ENCODE measurements at places on chromosomes 16 and 17.

DNA sequence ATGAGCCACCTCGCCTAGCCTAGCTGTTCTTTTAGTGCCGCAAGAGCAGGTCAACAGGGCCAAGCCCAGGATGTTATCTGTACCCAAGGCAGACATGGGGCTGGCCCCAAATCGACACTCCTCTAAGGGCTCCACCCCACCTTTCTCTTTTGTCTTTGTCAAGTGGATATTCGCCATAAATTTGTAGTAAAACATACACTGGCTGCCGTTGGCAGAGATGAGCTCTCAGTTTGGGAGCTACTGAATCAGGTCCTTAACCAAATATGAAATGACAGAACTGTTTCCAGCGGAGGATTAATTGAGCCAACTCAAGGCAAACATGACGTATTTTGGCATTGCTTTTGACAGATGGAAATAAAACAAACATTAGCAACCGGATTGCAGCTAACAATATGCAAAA, 556.9 kb upstream of the CDH5 start:
- DNase-seq = no peak

DNA sequence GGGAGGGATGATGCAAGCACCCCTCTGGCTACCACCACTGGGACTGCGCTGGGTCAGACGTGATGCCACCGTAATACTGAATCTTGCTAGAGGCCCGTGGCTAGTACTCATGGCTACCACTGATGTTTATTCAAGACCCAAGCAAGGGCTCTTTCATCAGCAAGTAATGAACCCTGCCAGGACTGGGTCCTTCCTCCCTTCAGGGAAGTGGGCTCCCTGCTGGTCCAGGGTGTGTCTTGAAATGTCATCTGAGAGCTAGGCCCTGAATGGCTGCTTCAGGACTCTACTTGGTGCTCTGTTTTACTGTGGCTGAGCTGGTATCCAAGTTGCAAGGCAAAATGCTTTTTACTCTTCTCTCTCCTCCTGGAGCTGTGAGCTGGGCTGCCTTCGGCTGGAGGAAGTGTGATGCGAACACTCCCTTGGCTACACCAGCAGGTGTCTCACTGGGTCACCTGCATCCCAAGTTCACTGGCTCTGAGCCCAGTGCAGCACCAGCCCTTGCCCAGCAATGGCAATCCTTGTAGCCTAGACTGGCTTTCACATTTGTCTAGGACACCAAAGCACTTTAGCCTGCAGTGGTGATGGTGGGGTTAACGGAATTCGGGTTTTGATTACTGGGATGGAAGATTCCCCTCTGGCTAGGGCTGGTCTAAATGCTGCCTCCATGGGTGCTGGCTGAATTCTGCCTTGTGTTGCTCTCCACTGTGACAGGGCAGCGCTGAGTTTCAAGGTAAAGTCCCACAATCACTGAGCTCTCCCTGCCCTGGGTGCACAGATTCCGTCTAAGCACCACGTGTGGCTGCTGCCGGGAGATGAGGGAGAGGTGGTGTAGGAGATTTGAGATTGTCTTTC, 98.6 kb downstream of the USP22 start:
- DNase-seq = no peak

DNA sequence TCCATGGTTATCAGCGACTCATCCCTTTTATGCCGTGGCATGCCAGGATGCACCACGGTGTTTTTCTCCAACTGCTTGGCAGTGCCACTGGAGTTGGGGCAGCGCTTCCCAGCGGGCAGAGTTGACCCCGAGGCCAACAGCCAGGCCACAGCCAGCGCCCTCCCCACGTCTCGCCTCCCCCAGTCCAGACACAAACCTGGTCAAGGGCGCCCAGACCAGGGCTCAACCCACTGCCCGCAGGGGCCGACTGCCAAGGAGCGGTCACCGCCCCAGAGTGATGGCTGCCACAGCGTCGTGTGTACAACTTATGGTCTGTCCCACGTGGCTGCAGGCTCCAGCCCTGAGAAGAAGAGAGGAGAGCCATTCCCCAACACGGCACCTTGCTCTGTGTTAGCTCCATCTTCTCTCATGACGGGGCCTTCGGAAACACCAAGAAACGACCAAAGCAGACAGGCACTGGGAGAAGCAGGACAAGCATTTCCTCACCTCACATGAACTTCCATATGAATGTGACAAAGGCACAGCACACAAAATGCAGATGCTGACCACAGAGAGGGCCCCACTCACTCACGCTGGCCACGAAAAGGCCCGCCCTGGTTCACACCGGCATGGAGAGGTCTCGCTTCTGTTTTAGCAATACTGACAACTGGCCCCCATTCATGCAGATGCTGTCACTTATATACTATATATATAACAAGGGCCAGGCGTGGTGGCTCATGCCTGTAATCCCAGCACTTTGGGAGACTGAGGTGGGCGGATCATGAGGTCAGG, 27.0 kb downstream of the AXIN1 start:
- DNase-seq = no peak

DNA sequence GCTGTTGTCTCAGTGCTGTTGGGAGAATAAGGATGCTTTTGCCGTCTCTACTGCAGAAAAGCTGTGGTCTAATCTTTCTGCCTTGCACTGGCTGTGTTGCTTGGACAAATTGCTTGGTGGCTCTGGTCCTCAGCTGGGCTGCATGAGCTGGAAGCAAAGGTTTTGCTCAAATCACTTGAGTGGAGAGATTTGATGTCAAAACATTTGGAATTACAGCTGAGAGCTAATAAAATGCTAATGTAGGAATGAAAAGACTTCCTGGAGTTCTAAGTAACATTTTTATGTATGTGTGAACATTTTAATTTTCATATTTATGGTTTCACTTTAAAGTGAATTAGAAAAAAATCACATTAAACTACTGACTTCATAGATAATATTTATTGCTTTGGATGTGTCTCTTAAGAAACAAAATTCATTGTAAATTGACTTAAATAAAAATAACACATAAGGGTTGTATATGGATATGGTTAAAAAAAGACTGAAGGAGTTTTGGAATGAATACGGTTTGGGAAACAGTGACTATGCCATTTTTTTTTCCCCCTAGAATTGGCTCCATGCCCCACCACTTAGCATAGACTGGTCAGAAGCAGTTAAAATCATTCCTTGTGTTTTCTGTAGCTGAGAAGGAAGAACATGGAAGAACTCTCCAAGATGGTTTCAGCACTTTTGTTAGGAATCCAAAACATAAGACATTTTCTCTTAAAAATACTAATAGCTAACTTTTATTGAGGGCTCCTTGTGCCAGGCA, 39.2 kb upstream of the FAM20A start:
- DNase-seq = no peak

- DNase-seq = no peak
Observed at GRCh38 chr17:68595986-68596385, 5.2 kb downstream of the FAM20A start.

DNA sequence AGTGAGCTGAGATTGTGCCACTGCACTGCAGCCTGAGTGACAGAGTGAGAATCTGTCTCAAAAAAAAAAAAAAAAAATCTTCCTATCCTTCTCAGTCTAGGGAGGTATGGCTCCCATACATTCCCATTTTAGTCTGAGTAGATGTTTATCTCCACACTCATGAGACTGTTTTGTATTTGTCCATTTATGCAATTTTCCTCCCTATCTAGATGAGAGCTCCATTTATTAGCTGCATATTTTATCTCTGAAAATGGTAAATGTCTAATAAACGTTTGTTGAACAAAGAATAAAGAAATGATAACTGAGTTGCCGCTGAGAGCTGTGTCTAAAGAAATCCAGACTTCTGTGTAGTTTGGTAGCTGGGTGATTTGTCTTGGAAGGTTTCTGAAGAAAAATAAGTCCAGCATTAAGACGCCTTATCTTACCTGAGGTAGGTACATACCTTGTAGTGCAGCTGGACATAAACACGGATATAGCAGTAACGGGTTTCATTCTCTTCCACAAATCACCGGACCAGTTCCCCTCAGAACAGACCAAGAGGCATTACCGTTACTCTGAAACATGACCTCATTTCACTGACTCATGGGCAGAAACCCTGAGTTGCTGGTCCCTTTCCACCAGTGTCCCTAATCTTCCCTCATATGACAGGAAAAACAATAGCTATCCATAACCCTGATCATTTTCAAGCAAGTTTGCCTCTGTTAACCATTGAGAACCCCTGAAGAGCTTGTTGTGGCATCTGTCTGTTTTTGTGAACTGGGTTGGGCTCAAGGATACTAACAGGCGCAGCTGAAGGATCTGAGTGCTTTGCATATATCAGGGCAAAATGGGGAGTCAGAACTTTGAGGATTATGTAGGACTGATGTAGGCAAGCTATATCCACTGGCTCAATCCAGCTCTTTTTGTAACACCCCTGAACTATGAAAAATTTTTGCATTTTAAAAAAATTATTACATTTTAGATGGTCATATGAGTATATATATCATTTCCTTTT, 177.4 kb upstream of the XYLT1 start:
- DNase-seq = no peak

GRCh38 chr17:48646183-48647102, 20.3 kb upstream of the HOXB9 start:
- no peak for DNase-seq

DNA sequence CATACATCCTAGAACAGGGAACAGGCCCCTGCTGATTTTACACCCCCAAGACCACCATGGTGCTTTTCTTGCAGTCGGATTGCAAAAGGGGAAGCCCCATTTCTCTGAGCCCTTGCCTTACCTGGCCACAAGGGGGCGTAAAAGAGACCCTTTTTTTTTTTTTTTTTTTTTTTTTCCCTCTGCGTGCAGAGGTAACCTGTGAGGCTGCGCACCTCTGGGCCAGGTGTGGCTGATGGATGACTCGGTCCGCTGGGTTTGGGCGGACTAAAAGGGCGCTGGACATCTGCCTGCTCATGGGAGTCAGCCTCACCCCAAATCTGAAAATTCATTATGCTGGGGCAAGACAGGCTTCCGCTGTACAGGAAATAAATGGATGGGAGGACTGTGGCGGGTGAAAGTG, 281.0 kb downstream of the CBLN1 start:
- no peak for DNase-seq

- no peak for DNase-seq
Observed at GRCh38 chr17:44327715-44328449, 3.3 kb upstream of the SLC25A39 start.

DNA sequence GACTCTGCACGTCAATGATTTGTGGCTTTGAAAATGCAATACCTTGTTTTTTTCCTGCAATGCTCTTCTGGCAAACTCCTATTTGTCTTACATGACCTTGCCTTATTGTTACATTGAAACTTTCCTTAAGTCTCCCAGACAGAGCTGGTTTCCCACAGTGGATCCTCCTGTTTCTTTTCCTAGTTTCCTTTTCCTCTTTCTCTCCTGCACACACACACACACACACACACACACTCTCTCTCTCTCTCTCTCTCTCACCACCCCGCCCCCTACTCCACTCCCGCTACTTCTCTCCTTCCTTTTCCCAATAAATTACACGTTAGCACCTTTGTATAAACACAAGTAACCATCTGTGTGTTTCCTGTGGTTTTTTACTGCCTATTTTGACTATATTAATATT, 2.3 kb downstream of the ORC6 start:
- no peak for DNase-seq

DNA sequence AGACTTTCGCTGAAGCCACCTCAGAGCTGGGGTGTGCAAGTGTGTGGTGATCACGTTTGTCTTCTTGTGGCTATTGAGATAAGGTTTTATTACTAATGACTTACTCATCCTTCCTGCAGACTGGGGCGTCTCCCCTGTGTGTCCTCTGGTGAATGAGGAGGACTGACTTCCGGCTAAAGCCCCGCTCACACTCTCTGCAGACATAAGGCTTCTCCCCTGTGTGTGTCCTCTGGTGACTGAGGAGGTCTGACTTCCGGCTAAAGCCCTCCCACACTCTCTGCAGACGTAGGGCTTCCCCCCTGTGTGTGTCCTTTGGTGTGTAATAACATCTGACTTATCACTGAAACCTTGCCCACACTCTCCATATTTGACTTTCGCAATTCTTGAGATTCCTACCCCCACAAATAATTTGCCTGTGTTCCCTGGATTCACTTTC, 19.4 kb downstream of the PRDM7 start:
- DNase-seq = no peak

DNA sequence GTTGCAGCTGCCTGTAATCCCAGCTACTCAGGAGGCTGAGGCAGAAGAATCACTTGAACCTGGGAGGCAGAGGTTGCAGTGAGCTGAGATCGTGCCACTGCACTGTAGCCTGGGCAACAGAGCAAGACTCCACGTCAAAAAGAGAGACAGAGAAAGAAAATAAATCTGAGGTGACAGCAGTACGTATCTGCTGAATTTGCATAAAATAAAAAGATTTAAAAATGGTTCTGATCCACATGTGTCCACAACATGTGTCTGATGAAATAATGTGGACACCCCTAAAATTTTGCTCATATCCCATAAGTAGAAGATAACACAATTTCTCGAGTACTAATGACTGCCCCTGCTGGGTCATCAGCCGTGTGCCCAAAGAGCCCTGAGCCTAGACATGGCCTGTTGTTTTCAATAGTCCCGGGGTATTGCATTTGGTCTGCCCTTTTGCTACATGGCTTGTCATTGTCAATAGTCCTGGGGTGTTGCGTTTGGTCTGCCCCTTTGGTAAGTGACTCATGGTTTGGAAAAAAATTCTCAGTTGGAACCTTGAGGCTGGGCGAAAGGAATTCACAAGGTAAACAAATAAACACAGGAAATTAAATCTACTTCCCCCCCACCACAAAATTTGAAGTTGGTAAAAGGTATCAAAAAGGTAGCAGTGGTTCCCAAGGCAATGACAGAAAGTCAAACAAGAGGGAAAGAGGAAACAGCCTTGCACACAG, 434.6 kb upstream of the MAF start:
- no peak for DNase-seq

GRCh38 chr16:68954911-68955635, 111.7 kb downstream of the TANGO6 start:
- no peak for DNase-seq

DNA sequence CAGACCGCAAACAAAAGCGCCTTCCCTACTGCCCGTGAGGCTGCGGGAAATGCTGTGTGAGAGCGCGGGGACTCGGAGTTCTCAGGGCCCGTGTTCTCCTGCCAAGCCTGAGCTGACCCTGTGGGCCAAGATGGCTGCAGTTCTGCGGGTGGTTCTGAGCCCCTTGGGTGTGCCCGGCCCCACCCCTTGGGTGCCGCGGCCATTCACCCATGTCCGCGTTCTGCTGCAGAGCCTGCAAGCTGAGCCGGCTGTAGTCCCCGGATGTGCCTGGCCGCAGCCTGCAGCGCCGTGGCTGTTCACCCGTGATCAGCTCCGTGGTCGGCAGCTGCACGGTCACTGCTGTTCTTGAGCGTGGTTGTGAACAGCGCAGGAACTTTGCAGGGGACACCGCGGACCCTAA, 20.0 kb downstream of the ACSF3 start:
- no peak for DNase-seq
